ENCODE measurements at places on chromosomes 2 and 18.

DNA sequence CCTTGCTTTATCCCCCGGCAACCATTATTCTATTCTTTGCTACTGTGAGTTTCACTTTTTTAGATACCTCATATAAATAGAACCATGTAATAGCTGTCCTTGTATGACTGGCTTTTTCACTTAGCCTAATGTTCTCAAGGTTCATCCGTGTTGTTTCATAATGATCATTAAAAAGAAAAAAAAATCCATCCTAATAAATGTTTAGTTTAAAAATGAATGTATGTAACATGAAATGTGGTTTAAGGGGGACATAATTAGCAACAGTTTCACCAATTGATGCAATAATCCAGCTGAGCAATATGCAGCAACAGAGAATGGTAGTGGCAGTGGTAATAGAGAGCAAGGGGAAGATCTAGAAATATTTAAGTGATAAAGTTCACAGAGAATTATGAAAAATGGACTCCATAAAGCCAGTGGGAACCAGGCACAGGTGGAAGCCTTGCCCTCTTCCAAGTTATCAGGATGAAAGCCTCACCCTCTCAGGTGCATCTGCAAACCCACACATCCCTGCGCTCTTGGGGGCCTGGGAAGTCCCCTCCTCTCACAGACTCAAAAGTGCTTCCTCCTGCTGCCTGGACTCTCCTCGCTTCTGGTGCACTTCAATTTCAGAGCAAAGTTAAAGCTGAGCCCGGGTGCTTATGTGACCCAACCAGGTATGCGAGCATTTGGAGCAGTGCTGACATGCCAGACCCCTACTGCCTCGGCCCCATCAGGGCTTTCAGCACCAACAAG is 1403.3 kb upstream of the SLC39A10 start:
- DNase-seq: no peak

DNA sequence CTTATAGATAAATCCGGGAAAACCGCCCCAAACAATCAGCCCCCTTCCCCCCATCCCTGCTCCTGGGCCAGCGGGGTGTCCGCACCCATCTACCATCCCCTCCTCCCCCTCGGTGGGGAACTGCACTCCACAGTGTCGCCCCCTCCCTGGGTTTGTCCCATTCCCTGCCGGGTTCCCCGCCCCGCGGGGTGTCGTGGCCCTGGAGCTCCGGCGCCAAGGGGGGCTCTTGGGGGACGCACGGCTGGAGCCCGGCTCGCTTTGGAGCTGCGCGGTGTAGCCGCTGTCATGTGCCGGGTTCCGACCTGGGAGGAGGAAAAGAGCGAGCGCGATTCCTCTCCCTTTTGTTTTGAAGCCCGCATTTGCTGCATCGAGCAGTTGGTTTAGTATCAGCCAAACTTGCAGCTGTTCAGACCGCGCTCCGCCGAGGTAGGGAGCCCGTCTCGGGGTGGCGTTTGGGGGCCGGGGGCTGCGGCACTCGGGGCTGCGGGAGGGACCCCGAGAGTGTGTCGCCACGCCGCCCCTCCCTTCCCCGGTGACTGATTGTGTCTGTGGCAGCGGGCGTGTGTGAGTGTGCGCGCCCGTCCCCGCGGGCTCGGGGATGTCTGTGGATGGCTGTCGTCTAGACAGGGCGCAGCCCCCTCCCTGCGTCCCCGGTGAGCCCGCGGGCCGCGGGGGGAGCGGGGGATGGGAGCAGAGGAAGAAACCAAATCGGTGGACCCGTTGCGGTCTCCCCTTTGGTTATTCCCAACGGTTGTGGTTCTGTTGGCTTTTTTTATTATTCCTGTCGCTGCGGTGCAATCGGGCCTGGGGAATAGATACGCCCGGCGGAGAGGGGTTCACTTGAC is 797 bp downstream of the CTIF start:
- no peak for DNase-seq

GRCh38 chr18:44500808-44501610 is 179.7 kb upstream of the SETBP1 start:
- no peak for DNase-seq

DNA sequence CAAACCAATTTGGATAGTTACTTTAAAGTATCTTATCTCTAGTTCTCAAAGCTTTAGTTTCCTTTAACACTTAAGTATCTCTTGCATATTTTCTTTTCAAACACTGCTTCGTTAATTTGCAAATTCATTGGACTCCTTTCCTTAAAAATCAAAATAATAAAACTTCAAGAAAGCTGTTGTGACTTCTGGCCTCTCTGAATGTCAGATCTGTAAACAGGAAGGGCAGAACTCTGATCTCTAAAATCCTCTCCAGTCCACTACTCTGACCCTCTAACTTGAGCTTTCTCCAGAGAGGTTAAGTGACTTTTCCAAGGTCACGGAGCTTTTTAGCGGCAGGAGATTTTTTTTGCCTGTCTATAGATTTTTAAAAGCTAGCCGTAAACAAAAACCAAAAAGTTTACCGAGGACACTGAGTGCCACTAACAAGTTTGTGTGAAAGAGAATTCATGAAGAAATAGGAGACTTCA is 155.5 kb downstream of the TGIF1 start:
- DNase-seq: no peak

- no peak for DNase-seq
Measured at GRCh38 chr2:144362401-144362800, 157.5 kb downstream of the ZEB2 start.

- DNase-seq: no peak
Measured at GRCh38 chr18:37176621-37176934, 347.7 kb downstream of the KIAA1328 start.

GRCh38 chr2:166628478-166629136 is 134.6 kb upstream of the SCN7A start:
- no peak for DNase-seq

DNA sequence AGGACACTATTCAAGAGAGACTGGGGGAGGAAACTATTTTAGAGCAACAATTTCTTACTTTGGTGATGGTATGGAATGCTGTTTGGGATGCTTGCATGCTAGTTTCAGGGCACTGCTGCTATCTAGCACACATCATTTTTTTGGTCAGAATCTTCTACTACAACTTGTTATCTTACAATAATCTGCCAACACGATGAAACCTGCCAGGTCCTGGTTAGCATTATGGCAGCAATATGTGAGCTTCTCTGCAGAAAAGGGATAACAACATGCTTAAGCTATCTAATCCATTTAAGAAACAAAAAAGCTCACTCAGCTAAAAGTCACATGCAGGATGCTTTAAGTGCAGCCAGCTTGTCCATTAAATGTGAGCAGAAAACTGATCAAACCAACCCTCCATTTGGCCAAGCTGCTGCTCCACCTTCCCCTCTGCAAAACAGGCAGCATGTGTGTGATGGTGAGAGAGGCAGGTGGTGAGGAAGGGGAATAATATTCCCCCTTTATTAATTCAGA is 30.1 kb downstream of the GAREM2 start:
- no peak for DNase-seq

DNA sequence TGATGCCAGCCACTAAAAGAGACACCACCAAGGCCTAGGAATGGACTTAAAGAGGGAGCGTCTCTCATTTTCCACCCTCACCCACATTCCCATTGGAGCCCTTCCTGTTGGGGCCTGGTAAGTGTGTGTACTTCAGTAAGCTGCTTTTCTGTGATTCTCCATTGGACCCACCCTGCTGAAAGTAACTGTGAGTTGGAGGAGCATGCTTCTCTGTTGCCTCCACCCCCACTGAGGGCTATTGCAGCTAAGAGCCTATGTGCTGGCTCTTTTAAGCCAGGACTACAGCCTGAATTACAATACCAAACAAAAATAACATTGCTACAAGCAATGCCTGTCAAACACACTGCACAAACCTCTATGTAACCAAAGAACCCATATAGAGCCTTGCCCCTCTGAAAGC is 81.1 kb downstream of the TRABD2A start:
- no peak for DNase-seq

DNA sequence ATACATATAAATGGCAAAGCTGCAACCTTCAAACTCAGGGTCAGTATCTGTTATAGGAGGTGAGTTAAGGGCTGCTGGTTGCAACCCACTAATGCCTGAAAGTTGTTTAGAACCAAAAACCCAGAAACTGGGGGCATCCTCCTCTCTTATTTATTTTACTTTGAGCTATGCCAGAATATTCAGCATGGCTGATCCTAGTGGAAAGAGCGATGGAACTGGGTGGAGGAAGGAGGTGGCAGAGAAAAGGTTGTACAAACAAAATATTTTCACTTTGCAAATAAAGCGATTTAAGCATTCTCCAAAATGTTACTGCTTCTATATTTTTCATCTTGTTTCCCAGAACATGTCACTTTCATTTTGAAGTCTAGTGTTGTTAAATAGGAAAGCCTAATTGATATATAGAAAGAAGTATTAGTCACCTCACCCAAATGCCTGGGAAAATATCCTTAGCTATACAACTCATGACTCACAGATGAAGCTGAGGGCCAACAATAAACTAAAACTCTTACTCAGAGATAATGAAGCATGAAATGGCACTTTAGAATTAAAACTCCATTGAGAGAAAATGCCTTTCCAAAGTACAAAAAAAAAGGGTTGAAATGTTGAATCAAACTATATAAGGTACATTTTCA is 251.4 kb upstream of the UBE2E3 start:
- DNase-seq: no peak

- DNase-seq: no peak
Measured at GRCh38 chr2:191899410-191899809, 52.5 kb upstream of the CAVIN2 start.

DNA sequence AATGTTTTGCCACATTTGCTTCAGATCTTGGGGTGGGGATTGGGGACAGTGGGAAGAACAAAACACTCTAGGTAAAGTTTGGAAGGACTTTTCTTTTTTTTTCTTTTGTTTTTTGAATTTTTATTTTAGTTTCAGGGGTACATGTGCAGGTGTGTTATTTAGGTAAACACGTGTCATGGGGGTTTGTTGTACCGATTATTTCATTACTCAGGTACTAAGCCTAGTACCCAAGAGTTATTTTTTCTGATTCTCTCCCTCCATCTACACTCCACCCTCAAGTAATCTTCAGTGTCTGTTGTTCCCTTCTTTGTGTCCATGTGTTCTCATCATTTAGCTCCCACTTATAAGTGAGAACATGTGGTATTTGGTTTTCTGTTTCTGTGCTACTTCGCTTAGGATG is 73.3 kb downstream of the FASTKD2 start:
- DNase-seq: no peak

DNA sequence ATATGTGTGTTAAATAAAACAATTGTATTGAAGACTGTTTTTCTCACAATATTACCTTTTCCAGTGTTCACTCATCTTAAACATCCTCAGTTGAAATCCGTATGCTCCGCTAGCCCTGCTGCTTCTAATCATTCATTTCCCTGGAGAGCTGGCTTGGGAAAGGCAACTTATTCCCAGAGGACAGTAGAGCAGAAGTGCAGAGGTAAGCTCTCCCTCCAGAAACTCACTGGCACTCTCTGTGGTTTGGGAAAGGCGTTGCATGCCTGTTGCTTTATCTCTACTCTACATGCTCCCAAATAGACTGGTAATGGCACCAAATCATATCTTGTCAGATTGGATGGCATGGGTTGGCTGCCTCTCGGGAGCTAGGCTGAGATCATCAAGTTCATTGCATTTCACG is 117.1 kb upstream of the BOD1L2 start:
- peak; percentile 16 for DNase-seq

DNA sequence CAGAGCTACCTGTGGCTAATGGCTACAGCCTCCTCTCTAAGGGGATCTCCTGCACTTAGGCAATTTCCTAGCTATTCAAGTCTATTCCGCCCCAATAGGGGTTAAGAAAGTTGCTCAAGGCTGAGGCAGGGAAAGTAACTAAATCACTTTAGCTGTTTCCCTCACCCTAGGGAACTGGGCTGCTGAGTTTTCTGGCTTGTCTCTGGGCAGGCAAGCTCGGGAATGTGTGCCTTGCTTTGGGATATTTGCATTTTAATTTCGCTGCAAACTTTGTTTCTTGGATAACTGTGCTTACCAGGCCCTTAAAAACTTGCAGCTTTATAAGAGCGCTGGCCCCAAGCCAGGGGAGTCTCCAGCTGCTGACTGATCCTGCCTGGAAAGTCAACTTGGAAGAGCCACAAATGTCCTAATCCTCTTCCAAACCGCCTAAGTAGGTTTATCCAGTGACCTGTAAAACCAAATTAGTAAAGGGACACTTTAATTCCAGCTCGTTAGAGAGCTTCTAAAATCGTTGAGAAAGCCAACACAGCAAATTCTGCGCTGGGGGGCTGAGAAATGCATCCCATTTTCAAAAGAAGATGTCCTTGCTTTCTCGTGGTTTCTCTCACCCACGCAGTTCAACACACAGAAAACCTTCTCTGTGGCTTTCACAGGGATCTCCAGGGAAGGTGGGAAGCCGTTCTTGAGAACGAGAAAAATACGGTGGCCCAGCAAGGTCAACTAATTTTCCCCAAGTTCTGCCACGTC is 59.5 kb upstream of the SP3 start:
- no peak for DNase-seq

DNA sequence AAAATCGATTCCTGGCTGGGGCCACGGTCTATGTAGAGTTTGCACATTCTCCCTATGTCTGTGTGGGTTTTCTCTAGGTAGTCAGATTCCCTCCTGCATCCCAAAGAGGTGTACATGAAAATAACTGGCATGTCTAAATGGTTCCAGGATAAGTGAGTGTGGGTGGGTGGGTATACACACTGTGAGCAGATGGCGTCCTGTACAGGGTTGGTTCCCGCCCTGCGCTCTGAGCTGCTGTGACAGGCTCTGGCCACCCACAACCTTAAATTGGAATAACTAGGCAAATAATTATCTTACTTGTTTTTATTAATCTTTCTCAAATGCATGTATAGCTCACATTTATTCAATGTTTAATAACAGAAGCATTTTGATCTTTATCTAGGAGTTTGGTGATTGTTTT is 16.3 kb downstream of the THOC1 start:
- no peak for DNase-seq

GRCh38 chr2:33492399-33493134 is 16.1 kb downstream of the RASGRP3 start:
- DNase-seq: no peak

DNA sequence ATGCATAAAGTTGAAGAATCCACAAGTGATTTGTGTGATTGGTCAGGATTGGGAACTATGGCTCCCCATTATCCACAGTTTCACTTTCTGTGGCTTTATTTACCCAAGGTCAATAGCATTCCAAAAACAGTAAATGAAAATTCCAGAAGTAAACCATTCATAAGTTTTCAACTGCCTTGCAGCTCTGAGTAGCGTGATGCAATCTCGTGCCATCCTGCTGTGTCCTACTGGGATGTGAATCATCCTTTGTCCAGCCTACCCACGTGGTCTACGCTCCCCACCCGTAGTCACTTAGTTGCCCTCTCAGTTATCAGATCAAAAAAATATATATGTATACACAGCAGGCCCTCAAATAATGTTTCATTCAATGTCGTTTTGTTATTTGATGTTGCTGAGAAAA is 89.0 kb upstream of the DLGAP1 start:
- no peak for DNase-seq

- no peak for DNase-seq
Measured at GRCh38 chr18:2395427-2396161, 175.7 kb downstream of the METTL4 start.

DNA sequence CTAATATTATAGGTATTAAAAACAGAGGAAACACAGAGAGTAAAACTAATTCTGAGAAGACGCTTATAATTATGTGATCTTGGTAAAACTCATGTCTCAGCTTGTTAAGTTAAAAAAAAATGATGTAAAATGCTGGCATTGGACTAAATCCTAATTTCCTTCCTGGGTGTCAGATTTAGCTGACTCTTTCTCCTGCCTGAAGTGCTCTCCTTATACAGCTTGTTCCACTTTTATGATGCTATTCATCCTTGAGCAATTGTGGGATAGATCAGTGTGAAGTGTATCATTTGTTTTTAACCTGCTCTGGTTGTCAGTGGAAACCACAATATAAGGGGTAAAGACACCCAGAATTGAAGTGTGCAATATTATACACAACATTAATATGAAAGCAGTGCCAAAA is 84.9 kb downstream of the EFEMP1 start:
- DNase-seq: no peak

Data from iPS DF 6.9 (cell line).